Right lobe of liver (tissue), 6 donors: ENCODE measurements at places on chromosomes 11 and 22.

GRCh38 chr22:28810821-28811491 is 10.6 kb upstream of the XBP1 start:
- no peak for DNase-seq

GRCh38 chr22:30667107-30667493 is 575 bp downstream of the DUSP18 start:
- no peak for DNase-seq

GRCh38 chr22:39101226-39101625 is 4.2 kb downstream of the APOBEC3H start:
- DNase-seq: no peak

- DNase-seq: no peak
Observed at GRCh38 chr11:119100994-119101758, 477 bp downstream of the DPAGT1 start.

DNA sequence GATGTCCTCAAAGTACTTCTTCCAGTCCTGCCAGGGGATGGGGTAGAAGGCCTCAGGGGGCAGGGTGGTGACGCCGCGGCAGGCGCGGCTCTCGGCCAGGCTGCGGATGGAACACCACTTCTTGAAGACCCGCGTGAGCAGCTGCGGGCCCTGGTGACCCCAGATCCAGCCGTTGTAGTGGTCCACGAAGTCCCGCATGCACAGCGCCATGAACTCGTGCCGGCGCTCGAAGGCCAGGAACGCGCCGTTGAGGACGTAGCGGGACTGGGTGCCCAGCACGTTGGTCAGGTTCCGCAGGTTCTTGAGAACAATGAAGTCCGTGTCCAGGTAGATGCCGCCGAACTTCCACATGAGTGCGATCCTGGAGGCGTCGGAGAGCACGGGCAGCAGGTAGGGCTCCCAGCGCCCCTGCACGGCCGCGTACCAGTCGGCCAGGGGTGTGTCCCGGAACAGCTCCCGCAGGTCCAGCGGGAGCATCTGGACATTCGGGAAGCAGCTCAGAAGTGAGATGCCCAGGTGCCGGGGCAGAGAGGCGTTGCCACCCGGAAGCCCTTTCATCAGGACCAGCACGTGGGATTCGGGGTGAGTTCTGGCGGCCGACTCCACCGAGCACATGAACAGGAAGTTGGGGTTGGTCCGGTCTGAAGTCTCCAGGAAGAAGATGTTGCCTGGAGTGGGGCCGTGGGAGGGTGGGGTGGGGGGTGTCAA is 27.5 kb downstream of the A4GALT start:
- DNase-seq: no peak

DNA sequence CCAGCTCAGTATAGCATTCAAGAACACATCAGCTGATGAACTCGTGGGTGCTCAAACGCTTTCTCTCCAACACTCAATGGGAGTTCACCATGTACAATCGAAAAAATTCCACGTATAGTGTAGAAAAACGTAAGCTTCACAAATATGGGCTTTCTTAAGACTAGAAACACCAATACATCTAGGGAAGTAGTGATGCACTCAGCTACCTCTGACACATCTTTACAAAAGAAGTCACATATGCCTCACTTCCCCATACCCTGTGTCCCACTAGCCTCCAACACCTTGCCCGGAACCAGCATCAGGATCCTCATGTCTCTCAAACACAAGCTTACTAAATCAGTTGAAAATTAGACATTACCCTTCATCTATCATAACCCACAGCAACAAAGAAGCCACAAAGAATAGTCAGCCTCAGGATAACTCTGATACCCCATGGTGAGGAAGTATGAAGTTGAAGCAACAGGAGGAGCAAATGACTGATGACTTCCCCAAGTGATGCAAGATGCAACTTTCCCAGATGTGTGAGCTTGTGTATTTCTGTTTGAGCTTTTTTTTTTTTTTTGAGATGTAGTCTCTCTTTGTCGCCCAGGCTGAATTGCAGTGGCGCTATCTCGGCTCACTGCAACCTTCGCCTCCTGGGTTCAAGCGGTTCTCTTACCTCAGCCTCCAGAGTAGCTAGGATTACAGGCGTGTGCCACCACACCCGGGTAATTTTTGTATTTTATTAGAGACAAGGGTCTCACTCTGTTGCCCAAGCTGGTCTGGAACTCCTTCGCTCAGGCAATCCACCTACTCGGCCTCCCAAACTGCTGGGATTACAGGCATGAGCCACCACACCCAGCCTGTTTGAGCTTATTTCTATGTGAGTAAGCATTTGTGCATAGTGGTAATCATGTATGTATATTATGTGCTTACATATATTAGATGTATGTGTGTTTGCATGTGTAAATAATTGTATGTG is 8.5 kb upstream of the DENND5A start:
- no peak for DNase-seq

DNA sequence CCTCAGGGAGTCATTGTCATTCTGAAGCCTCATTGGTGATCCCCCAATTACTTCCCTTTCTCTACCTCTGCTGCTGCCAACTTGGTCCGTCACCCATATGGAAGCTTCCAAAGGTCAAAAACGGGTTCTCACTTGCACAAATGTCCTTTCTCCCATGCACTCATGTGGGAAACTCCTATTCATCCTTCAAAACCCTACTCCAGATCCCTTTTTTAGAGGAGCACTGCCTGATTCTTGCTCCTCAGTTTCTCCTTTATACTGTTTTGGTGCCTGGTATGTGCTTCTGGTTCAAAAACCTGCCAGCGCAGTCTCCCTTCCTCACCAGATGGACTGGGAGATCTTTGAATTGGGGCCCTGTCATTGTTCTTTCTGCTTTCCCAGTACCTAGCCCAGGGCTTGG is 41.9 kb downstream of the MYO18B start:
- no peak for DNase-seq

GRCh38 chr11:116928845-116929244 is 91.4 kb upstream of the APOA1 start:
- no peak for DNase-seq

DNA sequence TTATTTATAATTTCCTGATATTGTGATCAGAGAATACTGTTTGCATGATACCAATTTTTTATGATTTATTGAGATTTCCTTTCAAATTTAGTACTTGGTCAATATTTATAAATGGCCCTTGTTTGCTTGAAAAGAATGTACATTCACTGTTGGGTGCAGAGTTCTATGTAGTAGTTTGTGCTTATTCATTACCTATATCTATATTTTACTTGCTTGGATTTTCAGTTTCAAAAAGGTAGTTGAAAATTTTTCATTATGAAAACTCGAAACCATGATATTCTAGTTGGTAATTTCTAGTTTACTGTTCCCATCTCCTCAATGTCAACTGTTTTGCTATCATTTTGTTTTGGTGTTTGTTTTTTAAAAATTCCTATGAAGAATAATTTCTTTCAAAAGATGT is 155.7 kb downstream of the AASDHPPT start:
- no peak for DNase-seq

GRCh38 chr22:39151329-39151975 is 1.0 kb downstream of the CBX7 start:
- no peak for DNase-seq

GRCh38 chr11:76861490-76861953 is 804 bp downstream of the ACER3 start:
- DNase-seq: no peak

DNA sequence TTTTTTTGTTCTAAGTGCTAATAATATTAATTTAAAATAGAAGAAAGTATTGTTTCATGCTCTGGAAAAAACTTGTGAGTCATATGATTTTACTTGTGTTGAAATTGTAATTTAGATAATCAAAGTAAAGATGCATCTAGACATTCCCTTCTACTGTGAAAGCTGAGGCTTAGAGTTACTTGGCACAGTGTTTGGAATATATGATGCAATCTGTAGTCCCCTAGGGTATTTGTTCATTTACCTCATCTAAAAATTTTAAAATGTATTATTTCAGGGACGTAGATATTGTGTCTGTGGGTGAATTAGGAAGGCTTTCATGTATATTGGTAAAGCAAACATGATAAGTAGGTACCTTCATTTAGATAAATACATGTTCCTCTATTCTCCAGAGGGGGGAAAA is 793.5 kb upstream of the CNTN5 start:
- DNase-seq: no peak

DNA sequence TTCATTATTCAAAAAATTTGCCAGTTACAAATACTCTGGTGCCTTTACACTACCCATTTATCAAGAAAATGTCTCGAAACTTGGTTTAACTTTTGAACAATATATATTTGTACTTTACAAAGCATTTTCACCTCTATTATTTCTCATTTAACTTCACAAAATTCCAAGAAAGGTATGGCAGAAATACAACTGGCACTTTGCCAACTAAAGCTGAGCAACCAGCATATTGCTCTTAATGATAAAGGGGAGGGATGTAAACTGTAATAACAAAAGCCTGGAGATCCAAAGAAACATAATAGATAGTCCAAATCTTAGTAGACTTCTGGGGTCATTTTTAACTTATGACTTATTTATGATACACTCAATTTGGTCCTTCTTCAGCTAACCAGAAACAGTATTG is 7.7 kb downstream of the PITPNB start:
- no peak for DNase-seq

DNA sequence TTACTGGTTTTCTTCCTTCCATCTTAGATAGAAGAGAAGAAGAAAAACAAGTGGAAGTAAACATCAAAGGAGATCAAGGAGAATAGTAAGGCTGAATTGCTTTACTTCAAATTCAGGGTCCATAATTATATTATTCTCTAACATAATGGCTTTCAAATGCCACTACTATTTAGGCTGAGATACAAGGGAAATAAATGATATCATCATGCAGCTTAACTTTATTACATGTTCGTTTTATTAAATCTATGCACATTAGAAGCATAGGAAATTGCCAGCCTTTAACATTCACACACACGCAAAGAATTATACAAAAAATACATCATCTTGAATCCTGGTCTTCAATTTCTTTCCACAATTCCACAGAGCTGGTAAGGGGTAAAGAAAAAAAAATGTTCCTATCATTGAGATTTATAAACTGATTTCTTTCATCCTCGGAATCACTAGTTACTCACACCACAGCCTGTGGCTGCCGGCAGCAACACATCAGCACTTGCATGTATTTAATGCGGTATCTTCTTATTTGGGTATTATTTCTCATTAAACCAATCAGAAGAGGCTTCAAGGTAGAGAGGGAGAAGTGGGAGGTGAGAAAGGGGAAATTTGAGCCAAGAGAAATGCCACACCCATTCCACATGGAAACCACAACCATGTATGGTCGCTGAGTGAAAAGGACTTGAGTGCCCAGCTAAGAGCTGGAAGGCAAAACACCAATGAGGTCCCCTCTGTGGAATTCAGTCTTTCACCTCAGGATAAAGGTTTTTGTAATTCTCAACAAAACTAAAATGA is 26.3 kb downstream of the SYTL2 start:
- DNase-seq: no peak

GRCh38 chr11:102485095-102485722 is 32.6 kb upstream of the TMEM123 start:
- DNase-seq: no peak

DNA sequence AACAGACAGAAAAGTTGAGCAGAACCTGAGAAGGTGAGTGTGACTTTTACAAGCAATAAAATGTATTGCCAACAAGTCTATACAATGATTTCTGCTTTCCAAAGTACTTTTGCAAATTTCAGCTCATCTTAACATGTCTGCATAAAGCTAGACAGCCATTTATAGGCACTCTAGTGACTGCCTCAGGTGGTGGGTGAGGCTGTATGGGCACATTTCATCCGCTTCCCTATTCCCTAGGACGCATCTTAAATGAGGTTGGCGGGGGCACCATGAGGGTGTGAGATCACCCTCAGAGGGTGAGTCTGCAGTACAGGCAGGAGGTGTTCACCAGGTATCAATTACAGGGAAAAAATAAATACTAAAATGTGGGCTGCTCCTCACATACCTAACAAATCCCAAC is 110.1 kb downstream of the ETS1 start:
- no peak for DNase-seq

DNA sequence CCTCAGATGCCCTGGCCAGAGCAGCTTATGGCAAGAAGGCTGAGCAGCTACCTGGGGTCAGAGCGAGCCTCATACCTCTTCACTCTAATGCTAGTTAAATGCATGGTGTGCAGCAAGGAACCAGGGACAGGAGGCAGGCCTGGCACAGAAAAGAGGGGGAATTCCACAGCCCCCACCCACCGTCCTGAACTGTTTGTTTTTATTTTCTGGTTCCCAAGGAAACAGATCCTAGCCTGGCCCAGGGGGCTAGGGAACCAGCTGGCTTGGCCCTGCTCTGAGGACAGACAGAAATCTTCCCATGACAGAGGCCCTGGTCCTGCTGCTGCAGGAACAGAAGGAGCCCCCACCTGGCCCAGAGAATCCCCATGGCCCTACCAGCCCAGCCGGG is 40.4 kb downstream of the SLCO2B1 start:
- DNase-seq: no peak

DNA sequence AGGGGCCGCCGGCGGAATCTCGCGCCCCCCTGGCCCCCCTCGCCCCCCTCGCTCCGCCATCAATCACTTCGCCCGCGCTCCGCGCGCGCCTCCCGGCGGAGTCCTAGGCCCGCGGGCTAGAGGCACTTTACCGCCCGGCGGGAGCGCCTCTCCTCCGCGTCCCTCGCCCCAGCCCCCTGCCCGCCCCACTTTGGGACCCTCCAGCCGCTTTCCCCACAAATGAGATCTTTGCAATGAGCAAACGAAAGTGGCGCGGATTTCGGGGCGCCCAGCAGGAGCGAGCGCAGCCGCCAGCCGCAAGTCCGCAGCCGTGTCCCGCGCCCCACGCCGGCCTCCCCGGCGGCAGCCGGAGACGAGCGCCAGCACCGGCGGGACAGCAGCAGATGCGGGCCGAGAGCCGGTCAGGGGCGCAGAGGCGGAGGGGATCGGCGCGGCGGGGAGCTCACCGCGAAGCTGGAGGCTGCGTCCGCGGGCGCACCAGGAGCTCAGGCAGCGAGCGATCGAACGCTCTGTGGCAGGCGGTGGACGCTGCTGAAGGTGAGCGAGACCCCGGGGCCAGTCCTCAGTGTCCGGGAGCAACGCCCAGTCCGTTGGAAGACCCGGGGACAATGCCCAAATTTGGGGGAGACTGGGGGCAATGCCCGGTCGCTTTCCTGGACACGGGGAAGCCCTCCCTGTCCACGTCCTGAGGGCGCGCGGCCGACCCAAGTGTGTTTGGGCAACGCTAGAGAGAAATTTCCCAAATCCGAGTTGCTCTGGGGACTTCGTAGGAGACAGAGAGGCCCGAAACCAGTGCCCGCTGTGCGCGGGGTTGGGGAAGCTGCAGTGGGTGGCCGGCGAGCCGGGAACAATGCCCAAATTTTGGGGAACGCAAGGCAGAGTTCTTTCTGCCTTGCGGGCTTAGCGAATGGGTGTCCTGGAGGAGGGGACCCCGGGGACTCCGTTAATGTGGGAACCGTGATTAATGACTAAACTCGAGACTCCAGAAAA is 1.5 kb upstream of the IGF2 start:
- peak; percentile 14 for DNase-seq

- DNase-seq: no peak
Observed at GRCh38 chr22:46386312-46386711, 50.8 kb downstream of the TRMU start.

DNA sequence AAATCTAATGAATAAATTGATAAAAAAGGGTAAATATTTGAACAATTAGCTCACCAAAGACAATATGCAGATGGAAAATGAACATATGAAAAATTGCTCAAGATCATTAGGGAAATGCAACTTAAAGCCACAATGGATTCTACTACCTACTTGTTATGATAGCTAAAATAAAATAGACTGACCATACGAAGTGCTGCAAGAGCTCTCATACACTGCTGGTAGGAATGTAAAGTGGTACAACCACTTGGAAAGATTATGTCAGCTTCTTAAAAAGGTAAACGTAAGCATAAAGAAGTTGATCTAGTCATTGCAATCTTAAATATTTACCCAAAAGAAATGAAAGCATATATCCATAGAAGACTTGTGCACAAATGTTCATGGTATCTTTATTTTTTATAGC is 504.2 kb upstream of the ARHGAP42 start:
- no peak for DNase-seq

- DNase-seq: no peak
Observed at GRCh38 chr22:47655930-47656329, 893.5 kb downstream of the TBC1D22A start.
